ENCODE measurements at places on chromosomes 3 and 15.

DNA sequence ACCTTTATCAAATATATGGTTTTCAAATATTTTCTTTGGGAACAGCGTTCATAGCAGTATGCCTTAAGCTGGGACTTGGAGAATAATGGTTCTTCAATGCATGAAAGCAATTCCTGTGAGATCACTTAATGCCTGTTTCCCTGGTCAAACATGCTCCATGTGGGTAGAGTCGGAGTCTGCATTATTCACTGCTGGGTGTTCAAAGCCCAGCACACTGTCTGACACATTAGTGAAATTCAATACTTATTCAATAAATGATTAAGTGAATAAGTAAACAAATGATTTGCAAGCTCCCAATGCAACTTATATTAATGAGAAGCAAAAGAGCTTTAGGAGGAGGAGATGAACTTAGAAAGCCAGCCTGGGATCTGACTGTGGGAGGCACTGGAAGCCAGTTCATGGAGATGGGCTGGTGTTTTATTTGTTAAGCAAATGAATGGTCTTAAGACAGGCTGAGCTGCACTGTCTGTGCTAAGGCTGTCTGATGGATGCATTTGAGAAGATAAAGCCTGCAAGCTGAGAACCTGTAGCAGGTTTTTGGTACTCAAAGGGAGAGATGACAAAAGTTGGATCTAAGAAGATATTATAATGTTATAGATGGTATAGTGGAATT is 490.8 kb downstream of the MCTP2 start:
- no peak for DNase-seq

DNA sequence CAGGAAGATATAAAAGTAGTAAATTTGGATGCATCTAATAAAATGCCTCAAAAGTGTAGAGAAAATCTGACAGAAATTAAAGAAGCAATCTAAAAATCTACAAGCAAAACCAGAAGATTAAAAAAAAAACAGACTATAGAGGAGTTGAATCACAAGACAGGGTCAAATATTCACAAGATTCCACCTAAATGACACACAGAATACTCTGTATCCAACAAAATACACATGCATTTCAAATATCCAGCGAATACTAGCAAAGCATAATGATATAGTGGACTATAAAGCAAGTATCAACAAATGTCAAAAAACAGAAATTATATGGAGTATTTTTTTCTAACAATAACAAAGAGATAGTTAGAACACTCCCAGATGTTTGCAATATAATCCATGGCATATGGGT is 20.5 kb upstream of the ACTC1 start:
- DNase-seq = no peak

DNA sequence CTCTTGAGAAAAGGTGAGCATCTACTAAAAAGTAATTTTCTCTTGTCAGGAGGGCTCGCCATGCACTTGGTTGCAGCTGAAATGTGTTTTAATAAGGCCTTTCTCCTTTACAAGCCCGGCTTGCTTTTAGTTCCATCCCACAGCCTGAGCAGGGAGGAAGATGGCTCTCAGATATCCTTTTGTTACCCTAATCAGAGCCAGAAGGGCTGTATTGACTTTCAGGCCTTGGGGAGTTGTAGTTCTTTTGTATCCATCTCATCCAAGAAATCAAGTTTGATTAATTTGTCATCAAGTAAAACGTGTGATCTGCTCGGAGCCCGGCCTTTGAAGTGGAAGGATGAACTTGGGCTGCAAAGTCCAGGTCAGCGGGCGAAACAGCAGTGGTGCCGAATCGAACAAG is 52.9 kb downstream of the EIF4E3 start:
- DNase-seq = no peak

DNA sequence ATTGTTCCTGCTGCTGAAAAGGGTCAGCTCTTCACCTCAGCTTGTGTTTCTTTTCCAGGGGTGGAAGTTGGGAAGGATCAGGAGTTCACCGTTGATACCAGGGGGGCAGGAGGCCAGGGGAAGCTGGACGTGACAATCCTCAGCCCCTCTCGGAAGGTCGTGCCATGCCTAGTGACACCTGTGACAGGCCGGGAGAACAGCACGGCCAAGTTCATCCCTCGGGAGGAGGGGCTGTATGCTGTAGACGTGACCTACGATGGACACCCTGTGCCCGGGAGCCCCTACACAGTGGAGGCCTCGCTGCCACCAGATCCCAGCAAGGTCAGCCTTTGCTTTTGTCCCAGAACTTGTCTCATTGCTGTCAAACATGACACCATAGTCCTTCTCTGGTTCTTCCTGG is 89.6 kb downstream of the DNASE1L3 start:
- DNase-seq = no peak

DNA sequence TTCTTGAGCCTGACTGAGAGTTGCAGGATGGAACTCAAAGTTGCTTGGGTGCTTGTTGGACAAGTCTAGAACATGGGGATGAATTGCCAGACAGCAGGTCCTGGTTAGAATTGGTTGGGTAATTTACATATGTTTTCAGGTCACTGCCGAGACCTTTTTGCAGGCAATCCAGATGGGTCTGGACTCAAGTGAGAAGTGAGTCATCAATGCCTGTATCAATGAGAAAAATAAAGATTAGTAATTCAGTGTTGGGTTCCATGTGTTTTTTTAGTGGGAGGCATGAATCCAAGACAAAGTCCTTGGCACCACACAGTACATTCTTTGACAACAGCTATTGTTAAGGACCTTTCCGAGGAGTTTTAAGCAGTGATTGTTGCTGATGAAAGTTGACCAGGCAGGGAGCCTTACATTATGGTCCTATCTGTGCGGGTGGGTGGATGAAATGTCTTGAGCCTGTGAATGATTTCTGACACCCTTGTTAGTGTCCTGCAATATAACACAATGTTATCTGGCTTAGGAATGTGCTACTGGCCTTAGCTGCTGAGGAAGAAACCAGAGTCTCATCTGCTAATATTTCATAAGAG is 77.7 kb downstream of the CRYGS start:
- DNase-seq = no peak

DNA sequence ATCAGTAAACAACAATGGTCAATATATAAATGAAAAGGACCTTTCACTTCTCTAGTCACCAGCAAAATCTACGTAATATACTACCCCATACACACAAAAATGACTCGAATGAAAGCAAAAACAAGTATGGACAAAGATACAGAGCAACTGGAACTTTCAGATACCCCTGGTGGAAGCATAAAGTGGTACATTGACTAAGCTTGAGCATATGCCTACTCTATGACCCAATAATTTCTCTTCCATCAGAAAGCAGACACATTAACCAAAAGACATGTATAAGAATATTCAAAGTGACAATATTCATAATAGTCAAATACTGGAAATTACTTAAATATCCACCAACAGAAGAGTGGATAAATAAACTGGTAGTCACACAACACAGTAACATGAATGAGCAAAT is 86.0 kb downstream of the EFL1 start:
- no peak for DNase-seq

- no peak for DNase-seq
Observed at GRCh38 chr15:97224191-97224641, 736.3 kb upstream of the ARRDC4 start.

DNA sequence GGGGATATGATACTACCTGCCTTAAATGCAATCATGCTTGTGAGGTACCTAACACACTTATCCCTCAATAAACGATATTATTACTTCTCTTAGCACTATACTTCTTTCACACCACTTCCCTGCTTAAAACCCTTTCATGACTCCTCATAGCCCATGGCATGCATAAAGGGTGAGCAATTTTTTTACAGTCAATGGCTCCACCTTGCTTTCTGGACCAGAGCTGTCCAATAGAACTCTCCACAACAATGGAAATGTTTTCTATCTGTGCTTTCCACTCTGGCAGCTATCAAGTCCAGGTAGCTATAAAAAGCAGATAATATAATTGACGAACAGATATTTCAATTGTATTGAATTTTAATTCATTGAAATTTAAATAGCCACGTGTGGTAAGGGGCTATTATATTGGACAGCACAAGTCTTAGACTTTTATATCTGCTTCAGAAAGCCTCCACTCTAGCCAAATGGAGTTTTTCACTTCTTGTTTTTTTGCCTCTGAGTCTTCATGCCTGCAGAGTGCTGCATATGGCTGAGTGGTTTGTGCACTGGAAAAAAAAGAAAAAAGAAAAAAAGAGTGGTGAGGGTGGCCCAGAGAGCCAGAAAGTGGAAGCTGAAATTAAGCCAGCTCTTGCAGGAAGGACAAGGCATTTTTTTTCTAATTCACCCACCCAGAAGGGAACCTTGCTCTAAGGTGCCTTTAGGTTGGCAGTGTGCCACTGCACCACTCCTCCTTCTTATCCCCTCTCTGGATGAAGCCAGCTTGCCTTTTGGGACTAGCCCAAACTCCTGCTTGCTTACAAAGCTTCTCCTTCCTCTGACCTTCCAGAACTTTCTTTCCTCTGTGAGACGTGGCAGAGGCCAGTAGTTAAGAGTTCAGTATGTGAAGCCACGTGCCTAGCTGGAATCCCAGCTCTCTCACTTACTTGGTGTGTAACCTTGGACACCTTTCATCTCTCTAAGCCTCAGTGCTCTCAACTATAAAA is 239.0 kb upstream of the LRTM1 start:
- no peak for DNase-seq

DNA sequence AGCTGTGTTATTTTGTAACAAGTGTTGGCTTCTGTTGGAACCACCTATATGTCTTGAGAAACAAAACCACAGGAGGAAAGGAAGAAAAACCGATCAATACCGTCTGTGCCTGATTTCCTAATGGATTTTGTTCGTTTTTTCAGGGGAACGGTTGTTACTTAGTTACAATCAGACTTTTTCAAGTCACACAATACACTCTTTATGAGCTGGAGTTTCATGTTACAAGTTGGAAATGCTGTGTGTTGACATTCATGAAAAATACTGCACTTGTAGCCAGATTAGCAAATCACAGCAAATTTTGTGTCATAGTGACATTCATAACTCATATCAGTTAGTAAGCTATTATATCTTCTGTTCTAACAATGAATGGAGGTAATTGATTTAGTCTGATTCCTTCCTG is 78.9 kb downstream of the SLTM start:
- no peak for DNase-seq

DNA sequence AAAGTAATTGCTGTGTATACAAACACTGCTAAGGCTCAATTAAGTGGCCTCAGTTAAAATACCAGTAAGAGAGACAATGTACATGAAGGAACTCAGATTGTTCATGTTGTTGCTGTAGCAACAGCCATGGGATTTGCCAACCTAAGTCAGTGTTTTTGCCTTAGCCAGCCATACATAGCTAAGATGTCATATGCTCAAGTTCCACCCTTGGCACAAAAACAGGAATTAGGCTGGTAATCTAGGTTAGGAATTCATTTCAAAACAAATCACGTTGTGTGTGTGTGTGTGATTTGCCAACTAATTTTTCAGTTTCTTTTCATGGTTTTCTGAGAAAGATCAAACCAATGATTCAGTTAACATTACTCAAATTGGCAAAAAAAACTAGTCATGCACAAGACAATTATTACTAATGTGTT is 143.7 kb upstream of the KCNMB2 start:
- no peak for DNase-seq

DNA sequence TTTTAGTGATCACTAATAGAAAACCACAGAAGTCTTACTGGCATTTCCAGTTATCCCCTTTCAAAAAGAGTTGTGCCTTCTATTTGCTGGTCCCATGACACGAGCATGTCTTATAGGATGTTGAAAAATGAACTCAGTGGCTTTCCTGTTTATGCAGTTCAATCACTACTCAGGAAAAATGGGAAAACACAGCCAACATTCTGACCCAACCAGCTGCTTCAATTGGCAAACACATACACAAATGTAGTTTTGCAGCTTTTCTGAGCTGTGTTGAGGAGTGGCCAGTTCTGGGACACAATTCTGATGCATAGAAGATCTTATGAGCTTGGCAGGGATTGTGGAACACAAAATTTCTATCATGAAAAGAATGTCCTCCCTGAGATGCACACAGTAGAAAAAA is 40.3 kb downstream of the FSTL1 start:
- DNase-seq = no peak

DNA sequence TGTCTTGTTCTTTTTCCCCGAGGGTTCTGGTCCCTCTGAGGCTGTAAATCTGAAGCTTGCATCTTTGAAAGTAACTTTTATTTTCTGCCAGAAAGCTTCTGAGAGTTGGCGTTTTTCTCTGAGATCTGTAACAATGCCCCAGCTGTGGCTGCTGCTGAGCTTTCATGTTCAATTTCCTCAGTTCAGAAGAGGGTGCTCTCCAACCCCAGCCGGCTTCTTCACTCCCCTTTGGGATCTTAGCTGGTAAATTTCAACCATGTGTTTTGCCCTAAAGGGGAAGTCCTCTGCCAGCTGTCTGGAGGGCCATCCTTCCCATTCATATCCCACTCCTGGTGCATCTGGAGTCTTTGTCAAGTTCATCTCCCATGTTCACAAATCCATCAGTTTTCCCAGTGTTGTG is 18.3 kb upstream of the CFAP100 start:
- no peak for DNase-seq

Data from stimulated activated CD4-positive, alpha-beta T cell treated with anti-CD3 and anti-CD28 coated beads, Interleukin-1b, Interleukin-23, amount 100 ng/mL, for 1 hour (primary cell).